Right renal pelvis (tissue), 4 donors: ENCODE measurements at places on chromosomes 2 and 18.

DNA sequence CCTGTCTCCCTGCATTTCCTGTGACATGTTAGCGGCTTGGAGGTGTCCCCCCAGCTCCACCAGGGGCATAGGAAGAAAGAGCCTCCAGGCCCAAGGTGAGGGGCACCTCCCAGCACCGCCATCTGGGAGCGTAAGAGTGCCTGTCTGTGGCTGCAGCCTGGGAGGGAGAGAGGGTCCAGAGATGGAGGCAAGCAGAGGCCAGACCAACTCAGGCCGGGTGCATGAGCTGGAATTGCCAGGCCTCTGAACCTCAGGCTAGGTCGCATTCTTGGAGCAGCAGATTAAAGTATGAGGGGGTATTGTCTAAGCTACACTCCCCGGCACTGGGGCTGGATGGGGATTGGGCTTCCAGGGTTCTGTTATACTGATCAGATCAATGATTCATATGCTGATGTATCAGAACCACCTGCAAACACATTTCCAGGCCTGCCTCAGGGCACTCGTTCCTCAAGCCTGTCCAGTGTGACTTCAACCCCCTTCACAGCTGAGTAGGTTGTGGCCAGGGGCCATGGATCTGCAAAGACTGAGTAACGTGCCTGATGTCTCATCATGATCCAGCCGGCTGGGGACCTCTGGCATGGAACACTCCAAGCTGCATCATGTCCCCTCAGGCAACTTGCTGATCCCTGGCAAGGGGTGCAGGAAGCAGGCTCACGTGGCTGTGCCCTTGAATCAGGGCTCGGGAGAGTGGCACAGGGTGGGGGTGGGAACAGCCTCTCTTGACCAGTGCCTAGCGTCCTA, 73.2 kb downstream of the HS1BP3 start:
- no peak for DNase-seq

DNA sequence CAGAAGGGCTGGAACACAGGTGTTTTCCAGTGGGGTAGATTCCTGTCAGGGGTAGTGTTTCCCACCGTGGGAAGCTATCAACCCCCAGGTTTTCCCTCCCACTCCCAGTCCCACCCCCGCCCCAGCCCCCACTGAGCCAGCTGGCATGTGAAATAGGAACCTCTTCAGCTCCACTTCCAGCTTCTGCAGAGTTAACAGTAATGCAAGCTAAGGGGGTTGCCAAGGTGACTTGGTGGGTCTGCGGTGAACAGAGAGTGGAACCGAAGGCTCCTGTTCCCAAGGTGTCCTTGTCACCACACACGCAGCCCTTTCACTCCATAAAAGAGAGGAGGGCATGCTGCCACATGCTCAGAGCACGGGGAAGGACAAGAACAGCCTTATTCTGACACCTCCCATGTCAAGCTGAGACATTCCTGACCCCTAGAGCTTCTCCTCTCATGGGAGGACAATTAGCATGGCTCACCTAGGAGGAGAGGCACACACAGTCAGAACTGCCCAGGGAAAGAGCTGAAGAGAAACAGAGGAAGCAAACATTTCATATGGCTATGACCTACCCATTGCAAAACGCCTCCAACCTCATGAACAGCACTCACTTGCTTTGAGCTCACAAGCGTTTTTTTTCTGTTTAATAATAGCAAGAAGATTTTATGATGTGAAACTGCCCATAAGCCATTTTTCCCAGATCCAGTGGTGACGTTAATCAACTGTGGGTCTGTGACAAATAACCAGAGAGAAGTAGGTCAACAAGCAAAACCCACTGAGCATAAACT, 39.8 kb upstream of the TBC1D8 start:
- DNase-seq: no peak

DNA sequence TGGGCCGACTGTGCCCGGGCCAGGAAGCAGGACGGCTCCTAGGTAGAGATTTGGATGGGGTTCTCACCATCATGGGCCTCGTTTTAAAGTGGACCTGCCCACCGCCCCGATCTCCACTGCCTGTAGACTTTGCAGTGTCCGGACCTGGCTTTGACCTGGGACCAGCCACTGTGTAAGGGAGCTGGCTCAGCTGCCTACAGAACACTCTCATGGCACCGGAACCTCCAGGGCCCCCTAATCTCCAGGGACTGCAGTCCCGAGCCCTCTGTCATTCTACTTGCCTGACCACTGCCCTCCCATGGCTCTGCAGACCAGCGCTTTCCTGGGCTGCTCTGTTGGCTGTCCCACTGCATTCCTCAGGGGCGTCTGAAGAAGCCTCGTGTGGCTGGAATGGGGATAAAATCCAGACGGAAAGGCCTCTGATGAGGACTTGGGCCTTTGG, 120.8 kb downstream of the GLI2 start:
- DNase-seq: no peak

- DNase-seq: no peak
These were observed 681.1 kb upstream of the FANCL start for GRCh38 chr2:58922245-58922644.

GRCh38 chr2:223613017-223613950, 11.1 kb upstream of the SCG2 start:
- DNase-seq: peak; percentile 53

DNA sequence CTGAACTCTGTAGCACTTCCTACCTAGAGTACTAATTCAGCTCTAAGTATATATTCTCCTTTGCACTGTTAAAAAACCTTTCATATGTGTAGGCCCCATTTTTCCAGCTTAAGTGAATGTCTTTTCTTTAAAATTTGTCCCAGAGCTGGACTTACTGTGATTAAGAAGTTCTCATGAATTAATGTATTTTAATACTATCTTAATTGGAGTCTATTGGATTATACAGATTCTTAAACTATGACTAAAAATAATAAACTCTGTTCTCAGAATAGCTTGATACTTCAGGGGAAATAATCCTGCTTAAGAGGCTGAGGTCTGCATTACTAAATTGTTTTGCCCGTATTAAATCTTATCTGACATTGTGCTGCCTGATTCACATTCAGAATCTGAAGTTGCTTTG, 223.3 kb downstream of the RIT2 start:
- no peak for DNase-seq

- DNase-seq: no peak
These were observed 81.6 kb downstream of the SH3RF3 start for GRCh38 chr2:109210431-109211200.

DNA sequence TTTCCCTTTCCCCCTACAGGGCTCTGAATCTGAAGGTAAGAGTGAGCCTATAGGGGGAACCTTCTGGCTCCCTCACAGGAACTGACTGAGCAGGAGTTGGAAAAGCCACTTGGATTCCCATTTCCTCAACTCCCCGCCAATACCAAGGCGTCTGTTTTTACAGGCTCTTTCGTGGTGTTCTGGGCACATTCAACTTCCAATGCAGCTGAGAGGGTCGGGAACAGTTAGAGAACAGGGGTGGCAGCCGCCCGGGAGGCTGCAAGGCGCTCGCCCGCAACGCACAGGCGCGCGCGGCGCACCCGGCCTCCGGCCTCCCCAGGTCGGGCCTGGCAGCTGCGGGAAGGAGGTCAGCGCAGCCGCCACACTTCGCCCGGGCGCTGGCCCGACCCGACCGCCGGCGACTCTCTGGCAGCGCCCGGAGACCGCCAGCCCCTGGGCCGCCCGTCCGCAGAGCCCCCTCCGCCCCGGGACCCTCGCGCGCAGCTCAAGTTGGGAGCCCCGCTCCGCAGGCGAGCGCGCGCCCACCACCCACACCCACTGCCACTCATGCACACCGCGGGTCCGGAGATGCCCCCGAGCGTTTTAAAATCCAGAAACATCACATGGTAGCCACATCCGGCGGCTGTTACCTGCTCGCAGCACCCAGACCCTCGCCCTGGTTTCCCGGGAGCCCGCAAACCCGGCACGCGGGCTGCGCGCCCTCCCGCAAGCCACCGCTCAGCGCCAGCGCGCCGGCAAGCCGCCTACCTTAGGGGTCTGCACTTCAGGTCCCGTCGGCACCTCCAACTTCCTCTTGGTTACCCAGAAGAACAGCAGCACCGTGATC, 816 bp downstream of the GALNT14 start:
- no peak for DNase-seq

GRCh38 chr2:68948710-68949109, 4.0 kb downstream of the GKN2 start:
- DNase-seq: no peak

DNA sequence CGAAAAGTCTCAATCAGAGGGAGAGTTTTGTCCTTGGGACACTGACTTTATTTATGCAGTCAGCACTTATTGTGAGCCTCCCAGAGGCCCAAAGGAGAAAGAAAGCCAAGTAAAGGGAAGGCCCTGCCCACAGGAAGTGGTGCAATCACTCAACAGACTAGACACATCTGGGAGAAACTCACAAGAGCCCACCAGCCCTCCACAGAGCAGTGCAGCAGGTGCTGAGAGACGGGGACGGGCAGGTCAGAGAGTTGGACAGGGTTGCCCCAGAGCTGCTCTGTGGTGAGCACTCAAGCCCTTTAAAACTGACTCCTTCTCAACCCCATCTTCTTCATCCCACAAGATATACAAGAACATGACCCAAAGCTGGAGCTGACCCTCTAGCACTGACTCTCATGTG, 96.0 kb downstream of the TFCP2L1 start:
- no peak for DNase-seq

DNA sequence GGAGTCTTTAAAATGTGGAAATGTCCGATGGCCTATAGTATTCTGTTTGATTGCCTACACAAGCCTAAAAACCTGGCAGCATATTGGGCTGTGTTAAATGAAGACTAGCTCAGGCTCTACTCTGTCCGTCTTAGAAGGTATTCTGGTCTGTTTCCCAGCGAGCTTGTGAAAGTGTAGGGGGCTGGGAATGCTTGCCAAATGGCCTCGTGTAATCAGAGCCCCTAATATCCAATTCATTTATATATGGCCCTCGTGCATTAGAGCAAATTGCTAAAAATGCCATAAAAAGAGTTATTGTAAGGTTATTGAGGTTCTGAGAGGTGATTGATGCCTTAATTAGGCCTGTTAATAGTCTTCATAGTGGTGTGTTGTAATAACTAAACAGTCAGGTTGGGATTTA, 1500.4 kb downstream of the DPP10 start:
- no peak for DNase-seq

DNA sequence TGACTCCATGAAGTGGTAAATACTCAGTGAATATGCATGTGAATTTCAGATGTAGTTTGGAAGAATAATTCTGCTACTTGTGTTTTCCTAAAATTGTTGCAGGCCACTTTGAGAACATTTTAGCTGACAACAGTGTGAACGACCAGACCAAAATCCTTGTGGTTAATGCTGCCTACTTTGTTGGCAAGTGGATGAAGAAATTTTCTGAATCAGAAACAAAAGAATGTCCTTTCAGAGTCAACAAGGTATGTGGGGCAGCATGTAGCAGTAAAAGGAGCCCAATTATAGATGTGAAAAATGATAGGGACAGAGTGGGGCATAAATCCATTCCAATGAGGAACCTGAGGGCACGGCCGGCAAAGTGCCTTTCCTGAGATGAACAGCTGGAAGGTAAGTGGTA, 16.1 kb downstream of the SERPINB5 start:
- DNase-seq: no peak

DNA sequence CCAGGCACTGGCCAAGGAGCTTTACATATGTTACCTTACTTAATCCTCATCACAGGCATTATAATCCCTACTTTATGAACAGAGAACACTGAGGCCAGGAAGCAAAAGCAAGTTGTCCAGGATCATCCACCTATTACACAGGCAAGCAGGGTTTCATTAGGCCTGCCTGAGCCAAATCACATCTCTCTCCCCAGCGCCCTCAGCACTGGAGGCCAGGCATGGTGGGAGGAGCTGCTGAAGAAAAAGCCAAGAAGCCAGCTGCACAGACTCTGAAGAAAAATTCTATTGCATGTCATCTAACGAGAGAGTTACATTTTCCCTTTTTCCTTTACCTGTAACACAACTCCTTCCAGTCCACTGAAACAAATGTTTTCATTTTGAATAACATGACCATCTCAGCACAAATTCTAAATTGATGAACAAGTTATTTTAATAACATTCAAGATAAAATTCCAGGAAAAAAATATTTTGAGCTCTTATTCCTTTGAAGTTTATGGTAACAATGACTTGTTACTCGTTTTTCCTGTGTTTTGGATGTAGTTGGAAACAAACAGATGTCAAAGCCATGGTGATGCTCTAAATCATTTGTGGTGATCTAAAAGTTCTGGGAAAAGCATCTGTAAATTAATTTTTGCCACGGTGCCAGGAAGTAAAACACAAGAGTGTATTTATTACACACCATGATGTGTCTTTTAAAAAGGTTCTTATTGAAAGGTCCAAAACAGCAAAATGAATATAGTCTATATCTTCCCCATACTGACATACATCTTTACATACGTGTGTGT, 139.0 kb upstream of the ITGB6 start:
- DNase-seq: peak; percentile 25

GRCh38 chr2:170823088-170823897, 6.6 kb downstream of the GAD1 start:
- no peak for DNase-seq

- no peak for DNase-seq
These were observed 185.4 kb upstream of the DLGAP1 start for GRCh38 chr18:4640349-4641012.

GRCh38 chr2:181697571-181697970, 17.3 kb upstream of the NEUROD1 start:
- DNase-seq: no peak

DNA sequence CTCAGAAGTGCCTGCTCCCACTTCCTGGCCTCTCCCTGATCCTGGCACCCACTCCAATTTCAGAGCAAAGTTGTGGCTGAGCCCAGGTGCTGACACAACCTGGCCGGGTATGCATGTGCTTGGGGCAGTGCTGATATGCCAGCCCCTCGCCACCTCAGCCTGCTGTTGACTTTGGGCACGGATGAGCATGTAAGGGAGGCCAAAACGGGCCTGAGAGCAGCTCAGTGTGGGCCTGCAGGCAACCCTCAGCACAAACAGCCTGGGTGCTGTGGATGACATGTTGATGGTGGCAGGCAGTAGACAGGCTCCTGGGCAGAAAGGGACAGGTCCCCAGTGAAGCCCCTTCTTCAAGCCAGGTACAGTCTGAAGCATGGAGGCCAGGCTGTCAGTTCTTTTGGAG, 553.6 kb upstream of the FSIP2 start:
- no peak for DNase-seq

- no peak for DNase-seq
These were observed 1272.8 kb downstream of the SUCLG1 start for GRCh38 chr2:83186105-83186760.

DNA sequence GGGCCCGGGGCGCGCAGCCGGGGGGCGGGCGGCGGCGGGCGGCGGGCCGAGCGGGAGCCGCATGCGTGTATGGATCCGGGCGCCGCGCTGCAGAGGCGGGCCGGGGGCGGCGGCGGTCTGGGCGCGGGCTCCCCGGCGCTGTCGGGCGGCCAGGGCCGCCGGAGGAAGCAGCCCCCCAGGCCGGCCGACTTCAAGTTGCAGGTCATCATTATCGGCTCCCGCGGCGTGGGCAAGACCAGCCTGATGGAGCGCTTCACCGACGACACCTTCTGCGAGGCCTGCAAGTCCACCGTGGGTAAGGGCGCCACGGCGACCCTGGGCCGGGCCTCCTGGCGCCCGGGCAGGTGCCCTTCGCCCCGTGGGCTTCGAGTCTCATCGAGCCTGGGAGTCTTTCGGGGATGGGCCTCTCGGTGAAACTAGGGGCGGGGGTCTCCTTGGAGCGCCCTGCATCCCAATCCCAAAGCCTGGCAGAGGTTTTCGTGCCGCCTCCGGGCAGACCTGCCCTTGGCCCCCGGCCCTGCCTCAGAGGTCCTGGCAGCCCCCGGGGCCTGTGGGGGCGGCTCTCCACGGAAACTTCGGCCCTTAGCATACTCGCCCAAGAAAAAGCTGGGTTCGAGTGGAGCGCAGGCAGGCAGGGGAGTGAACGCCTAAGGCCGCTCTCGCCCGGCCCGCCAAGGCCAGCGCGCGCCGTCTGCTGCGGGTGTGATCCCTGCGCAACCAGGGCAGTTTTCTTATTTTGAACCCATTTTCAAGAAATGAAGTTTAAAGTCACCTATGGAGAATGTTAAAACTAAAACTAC, 622 bp downstream of the RAB12 start:
- DNase-seq: no peak

GRCh38 chr2:114405247-114406116, 37.0 kb upstream of the DPP10 start:
- DNase-seq: no peak
